ACHN (cell line): ENCODE measurements at places on chromosomes 16 and 17.

DNA sequence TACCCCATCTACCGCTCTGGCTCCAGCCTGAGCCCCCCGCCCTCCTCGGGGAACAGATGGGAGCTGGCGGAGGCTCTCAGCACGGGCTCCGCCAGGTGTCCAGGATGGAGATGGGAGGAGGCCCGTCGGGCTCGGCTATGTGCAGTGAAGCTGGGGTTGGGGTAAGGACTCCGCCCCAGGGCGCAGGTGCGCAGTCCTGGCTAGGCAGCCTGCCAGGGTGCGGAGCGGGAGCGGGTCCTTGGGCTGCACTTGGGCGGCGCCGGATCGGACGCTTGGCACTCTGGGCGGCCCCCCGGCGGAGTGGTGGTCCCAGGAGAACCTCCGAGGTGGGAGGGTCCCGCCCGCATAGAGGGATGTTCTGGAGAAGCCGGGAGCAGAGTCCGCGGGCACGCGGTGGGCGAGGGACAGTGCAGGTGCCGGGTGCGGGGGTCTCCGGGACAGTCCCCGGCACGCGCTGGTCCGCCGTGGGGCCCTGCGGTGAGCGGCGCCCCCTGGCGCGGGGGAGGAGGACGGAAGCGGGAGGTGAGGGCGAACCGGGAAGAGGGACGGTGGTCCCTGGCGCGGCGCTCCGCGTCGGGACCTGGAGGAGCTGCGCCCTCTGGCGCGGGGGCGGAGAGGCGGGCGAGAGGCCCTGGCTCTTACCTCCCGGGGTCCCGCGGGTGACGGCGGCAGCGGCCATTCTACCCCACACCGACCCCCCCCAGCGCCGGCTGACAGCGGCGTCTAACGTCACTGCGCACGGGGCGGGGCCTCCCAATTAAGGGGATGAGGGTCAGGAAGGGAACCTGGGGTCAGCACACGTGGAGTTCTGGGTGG, at the start of gene CAMTA2:
CAMTA2 (minus strand) TSS at position 725 of the 816 bp plus-strand sequence. CDS start 1,453 bp downstream, outside the sequence.
- DNase-seq = peak; percentile 78

GRCh38 chr16:35365675-35366074, 1906.3 kb downstream of the TP53TG3F start:
- no peak for DNase-seq

GRCh38 chr16:59886021-59886420, 1151.9 kb upstream of the GOT2 start:
- peak; percentile 41 for DNase-seq

- DNase-seq = no peak
These were observed 61.2 kb upstream of the TOM1L1 start for GRCh38 chr17:54839447-54839846.

DNA sequence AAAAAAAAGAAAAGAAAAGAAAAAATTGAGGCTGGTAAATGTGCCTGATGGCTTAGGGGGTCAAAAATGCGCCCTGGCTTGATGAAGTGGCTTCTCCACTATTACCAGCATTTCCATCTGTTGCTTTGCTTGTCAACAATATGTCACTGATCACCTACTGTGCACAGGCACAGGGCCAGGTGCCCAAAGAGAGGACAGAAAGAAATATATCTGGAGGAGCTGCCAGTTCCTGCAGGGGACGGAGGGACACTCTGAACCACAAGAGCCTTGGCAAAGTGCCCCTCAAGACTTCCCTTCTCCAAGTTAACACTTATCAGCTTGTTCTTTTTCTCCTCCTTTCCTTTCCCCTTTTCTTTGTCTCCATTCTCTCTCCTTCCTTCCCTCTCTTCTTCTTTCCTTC, 34.7 kb downstream of the GINS3 start:
- DNase-seq = no peak

DNA sequence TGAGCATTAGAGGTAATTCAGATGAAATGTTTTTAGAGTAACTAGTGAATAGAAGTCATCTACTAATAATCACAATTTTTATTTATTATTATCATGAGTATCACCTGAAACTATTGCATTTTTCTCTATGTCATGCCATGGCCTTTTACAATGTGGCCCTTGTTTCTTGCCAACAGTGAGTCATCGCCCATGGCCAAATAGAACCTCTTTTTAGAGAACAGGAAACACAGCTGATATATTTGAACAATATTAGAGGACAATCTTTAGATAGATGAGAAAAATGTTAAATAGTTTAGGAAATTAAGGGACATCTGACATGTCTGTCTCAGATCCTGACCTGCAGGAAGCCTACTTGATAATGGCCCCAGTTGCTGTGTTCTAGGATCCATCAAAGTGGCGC, 1584.4 kb upstream of the GOT2 start:
- DNase-seq = no peak

DNA sequence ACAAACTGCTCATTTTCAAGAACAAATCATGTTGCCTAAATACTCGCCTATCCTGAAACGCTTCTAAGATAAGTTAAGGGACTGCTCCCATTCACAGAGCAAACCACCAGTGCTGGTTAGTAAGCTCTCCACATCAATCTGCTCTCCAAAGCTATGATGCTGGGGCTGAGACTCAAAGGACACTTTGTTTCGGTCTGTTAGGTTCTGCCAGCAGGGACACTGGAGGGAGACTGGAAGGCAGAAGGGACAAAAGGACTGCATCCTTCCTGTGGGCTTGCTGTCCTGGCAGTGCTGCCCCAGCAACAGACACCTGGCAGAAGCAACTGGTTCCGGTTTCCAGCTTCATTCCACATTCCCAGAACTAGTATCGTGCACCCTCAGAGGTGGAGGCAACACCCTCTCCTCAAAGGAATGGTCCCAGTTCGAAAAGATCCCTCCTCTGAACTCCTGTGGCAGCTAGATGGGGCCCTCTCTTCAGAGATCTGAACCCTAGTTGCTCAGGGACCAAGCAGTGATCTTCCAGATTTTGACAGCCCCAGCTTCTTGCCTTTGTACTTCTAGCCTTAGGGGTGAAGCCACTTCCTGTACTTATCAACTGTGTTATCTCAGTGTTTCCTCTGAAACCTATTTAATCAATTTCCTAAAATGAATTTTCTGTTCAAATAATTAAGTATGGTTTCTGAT, 73.4 kb upstream of the GSG1L start:
- DNase-seq = no peak

DNA sequence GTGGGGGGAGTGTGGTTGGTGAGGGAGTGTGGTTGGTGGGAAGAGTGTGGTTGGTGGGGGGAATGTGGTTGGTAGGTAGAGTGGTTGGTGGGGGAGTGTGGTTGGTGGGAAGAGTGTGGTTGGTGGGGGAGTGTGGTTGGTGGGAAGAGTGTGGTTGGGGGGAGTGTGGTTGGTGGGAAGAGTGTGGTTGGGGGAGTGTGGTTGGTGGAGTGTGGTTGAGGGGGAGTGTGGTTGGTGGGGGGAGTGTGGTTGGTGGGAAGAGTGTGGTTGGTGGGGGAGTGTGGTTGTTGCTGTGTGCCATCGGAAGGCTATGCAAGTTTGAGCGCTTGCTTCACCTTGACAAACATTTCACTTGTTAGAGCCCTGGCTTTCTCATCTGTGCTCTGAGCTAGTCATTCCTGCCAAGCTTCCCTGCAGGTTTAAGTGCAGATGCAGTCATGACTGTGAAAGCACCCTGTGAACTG, 20.1 kb downstream of the MINK1 start:
- DNase-seq = no peak

DNA sequence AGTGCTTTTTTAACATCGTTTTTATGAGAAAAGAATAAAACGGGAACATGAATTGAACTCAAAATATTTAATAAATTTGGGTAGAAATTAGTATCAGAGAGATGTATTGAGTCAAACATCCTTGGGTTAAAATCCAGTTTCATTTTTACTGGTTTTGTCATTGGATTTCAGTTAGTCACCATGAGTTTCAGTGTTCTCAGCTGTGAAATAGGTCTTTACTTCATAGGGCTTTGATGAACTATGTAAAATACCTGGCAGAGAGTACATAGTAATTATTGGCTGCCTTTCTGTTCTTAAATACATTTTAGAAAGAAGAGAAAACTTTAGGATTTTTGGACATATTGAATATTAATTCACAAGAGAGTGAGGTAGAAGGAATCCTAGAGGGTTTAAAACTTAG, 105.8 kb downstream of the TANC2 start:
- no peak for DNase-seq

GRCh38 chr17:81422776-81423697, 27.8 kb downstream of the BAHCC1 start:
- DNase-seq = peak; percentile 93

- no peak for DNase-seq
These were observed 9.8 kb downstream of the RASL10B start for GRCh38 chr17:35740997-35741931.

DNA sequence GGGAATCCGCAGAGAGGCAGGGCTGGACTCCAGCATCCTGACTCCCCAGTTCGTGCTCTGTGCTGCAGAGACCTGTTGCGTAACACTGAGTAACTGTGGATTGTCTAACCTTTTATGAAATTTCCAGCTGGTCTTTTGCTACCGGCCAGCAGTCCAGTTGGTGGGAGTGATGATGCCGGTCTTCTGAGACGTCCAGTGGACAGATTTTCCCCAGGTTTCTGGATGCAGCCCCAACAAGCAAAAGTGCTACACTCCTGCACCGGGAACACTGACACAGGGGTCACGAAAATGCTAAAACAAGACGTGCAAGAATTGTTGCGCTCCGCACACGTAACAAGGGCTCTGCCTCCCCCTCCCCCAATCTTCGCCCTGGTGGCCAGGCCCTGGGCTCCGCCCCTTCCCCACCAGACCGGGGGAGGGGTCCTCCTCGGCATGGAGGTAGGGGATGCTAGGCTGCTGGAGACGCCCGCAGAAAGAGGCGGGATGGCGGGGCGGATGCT, 701 bp upstream of the MRC2 start:
- DNase-seq = peak; percentile 54

DNA sequence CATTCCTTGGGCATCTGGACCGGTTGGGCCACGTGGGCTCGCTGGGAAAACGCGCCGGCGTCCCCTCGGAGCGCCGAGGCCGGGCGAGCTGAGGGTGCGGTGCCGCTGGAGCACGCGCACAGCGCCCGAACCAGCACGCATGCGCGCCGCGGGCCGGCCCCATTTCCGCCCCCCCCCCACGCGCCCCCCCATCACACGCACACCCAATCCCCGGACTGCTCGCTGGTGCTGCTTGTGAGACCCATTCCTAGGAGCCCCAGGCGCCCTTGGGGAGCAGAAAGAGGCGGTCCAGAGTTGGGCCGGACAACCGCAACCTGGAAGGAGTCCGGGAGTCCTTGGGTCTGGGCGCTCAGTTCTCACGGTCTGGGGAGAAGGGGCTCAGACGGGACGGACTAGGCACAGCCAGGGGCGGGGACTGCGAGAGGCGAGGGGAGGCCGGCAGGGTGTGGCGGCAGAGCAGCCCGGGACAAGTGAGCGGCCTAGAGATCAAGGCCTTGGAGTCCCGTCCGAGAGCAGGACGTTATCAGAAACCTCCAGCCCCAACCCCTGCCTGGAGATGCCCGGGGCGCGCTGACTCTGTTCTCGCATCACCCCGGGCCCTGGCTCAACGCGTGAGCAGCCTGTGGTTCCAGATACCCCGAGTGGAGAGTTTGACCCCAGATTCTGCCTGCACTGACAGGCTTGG, 6.0 kb upstream of the CBX8 start:
- no peak for DNase-seq

DNA sequence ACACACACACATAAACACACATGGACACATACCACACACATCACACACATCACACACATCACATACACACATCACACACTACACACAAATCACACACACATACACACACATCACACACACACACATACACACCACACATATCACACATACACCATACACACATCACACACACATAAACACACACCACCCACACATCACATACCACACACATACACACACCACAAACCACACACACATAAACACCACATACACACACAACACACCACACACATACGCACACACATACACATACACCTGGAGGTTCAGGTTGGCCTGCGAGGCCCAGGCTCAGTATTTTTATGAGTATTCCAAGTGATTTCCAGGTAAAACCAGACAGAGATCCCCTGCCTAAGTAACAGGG, 279.5 kb downstream of the FOXL1 start:
- no peak for DNase-seq

DNA sequence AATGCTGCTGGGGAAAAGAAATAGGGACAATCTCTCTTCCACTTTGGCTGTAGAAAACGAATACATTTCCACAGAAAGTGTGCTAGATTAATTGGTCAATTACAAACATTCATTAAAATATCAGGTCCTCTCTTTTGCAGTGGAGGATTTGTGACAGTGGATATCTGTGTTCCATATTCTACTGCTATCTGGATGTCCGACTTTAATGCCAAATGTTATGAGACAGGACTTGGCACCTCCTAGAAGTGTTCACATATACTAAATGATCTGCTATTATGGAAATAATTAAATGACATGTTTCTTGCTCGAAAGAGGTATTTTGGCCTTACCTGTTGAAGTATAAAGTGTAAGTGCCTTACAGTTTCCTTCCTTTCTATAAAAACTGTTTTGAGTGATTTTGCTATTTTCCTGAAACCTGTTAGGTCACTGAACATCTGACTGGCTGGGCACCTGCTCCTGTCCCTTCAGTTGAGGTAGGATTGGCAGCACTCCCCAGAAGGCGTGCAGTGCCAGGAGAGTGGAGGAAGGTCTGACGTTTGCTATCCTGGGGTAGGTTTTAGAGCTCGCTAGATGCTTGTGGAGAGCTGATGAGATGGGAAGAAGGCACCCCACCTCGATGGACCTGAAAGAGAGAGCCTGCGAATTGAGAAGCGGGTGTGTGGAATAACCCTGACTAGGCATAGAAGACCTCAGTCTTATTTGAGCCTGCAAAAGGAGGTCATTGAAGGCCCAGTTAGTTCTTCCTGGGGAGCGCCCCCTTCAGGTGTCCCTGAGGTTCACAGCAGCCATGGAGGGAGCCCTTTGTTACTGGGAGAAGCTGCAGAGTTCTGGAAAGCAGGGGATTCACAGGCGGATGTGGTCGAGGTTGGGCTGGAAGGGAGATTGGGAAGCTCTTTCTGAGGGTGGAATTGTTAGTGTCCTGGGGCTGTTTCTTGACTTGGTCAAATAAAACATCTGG, 159.4 kb upstream of the ZNF267 start:
- peak; percentile 10 for DNase-seq

GRCh38 chr16:1870365-1871082, 1.4 kb downstream of the MEIOB start:
- DNase-seq = peak; percentile 92

GRCh38 chr16:75062135-75062975, 54.2 kb downstream of the LDHD start:
- DNase-seq = no peak

GRCh38 chr17:82076785-82077591, 11.4 kb upstream of the DUS1L start:
- no peak for DNase-seq

GRCh38 chr16:52912565-52913173, 140.0 kb downstream of the CHD9NB start:
- DNase-seq = peak; percentile 70

- DNase-seq = no peak
These were observed 60.1 kb upstream of the WSB1 start for GRCh38 chr17:27233776-27234175.
